ENCODE measurements at places on chromosomes 5 and 9.

GRCh38 chr5:166602271-166602670, 1689.2 kb upstream of the WWC1 start:
- DNase-seq: no peak

DNA sequence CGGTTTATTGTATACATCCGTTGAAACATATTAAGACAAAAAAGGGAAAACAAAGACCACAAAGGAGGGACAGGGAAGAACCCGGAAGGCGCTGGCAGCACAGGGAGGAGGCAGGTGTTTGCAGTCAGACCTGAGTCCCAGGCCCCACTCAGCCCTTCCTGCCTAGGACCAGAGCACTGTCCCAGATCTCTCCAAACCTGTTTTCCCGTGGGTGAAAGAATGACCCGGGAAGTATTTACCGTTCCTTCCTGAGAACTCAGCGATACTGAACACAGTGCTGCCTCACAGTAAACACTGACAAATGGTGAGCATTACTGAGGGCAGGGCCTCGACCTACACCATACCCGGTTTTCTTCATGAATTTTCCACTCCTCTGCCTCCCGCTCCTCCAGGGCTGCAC, 1.2 kb downstream of the ABO start:
- no peak for DNase-seq

- no peak for DNase-seq
Observed at GRCh38 chr5:87661784-87662566, 249.2 kb upstream of the CCNH start.

DNA sequence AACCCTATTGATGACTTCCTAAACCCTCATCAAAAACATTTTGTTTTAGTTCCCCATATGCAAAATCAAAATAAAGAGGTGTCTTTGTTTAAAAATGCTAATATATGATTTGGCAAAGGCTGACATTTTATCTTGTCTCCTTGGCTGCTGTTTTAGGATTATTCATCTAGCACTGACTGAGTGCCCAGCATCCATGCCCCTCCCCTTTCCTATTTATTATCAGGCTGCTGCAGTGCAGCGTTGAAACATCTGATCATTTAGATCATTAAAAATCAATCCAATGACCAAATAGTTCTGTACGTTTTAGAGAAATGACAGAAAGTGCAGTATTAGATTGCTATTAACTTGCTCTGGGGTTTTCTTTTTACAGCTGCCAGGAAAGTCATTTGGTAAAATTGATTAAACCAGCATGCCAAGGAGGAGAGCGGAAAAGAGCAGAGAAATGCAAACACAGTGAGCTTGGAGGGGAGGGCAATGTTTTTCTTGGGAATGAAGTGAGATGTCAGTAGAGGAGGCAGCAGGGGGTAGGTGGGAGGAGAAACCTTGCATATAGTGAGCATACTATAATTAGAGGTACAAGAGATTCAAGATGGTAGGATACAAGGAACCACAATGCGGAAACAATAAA, 286.3 kb downstream of the PDE4D start:
- DNase-seq: no peak

GRCh38 chr5:136276946-136277345, 84.0 kb upstream of the SMIM32 start:
- no peak for DNase-seq

DNA sequence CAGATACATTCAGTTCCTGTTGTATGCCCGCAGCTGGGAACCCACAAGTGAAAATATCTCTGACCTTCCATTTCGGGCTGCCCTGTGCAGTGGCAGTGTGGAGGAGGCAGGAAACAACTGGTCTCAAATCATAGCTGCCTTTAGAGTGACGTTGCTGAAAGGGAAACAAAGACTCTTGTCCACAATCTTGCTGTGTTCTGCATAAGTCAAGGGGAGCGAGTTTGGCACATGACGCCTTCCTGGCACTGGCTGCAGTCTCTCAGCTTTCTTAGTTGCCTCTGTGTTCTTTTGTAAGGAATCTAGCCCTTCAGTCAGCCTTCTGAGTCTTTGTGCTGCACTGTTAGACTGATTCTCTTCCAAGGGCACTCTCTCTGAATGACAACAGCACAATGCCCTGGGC, 24.0 kb downstream of the ADAMTS16 start:
- DNase-seq: peak; percentile 5

- DNase-seq: no peak
Observed at GRCh38 chr5:153770066-153770465, 268.6 kb downstream of the FAM114A2 start.

DNA sequence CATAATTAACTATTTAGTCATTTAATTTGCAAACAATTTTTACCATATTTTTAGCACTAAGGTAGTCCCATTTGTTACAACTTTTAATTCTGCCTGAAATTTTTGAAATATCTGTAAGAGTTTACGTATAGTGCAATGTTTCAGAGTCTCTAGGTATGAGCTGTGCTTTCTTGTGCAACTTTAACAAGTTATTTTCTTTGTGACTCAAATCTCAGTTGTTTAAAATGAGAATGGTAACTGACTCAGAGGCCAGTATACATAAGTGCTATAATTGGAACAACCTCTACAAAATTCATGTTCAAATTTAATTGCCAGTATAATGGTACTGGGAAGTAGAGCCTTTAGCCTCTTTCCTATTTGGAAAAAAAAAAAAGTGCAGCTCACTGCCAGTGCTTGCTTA, 14.2 kb upstream of the ZNF883 start:
- no peak for DNase-seq

DNA sequence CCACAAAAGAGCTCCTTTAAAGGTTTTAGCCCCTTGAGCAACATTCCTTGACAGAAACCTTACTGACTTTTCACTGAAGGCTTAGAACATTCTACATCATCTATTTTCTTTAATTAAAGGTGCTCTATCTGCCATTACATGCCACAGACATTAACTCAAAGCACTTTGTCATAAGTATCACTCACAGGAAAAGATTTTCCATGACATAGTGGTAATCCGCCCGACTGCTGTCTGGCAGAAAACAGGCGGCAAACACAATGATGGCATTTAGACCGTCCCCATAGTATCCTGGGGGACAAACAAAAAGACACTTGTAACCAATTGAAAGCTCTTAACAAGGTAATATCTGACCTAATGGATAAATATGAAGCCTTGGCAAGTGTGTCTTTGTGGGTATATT, 126.2 kb upstream of the PCA3 start:
- no peak for DNase-seq

GRCh38 chr9:112868461-112868860, 22.2 kb downstream of the SLC46A2 start:
- no peak for DNase-seq

- DNase-seq: no peak
Observed at GRCh38 chr5:6496207-6496584, 47.5 kb downstream of the UBE2QL1 start.

DNA sequence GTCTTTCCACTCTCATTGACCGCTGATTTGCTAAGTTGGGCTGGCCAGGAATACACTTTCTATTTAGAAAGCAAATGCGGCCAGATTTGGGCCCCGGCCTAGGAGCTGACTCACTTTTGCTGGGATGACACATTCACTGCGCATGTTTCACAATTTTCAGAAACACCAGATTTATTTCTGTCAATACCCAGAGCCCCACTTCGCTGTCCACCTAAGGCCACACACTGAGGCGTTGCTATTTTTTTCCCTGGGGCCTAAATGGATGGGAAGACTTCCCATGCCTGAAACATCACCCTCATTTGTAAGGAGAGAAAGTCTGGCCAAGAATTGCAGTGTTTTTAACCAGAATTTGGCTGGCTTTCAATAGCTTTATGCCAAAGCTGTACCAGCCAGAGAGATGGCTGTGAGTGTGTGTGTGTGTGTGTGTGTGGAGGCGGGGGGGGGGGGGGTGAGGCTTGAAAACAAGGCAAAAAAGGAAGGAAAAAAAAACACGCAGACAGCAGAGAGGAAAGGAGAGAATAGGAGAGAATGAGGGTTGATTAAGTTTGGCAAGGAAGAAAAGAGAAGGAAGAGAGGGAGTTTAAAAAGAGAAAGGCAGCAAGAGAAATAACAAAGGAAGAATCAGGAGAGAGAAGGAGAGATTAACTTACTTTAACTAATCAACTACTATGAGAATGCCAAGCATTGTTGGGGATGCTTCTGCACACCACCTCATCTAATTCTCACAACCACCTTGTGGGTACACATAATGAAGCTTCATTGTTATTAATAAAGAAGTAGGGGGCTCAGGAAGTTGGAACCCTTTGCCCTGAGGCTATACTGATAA, 261.4 kb upstream of the KLF4 start:
- peak; percentile 31 for DNase-seq

DNA sequence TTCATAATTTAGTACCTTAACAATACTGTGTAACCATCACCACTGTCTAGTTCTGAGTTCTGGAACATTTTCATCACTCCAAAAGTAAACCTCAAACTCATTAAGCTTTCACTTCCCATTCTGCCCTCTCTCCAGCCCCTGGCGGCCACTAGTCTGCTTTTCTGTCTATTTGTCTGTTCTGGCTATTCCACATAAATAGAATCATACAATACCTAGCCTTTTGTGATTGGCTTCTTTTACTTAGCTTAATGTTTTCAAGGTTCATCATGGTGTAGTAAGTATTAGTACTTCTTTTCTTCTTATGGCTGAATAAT, 138.7 kb downstream of the RAPGEF6 start:
- no peak for DNase-seq

GRCh38 chr5:1294206-1294834, 548 bp downstream of the TERT start:
- DNase-seq: no peak

DNA sequence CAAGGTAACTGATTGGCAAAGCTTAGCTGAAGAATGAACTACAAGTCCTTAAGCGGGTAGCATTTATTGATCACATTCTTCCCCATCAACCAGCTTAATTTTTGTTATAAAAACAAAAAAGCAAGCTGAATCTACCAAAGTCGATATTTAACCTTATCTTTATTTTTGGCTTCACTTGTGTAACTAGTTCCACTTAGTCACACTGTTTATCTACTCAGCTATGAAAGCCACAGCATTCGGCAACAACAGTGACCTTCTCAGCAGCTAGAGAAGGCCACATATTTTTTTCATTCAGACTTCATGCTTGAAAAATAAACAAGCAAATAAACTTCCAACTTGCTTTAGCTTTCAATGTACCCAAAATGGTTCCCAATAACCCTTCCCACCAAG, 69.4 kb downstream of the KLHL3 start:
- DNase-seq: no peak

DNA sequence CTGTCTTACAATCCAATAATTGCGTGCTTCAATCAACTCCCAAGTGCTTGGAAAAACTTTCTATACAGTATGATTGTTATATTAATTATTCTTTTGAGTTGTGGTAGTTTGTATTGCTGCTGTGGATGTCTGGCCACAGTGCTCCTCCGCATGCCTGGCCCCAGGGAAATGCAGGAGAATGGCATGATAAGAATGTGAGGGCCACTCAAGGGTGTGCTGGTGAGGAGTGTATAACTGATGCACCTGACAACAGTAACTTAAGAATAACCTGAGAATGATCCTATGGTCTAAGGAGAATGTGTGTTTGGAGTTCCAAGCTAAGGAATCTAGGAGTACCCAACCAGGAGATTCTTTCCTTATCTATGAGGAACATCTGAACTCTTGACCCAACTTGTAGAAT, 152.9 kb upstream of the APC start:
- no peak for DNase-seq

- DNase-seq: no peak
Observed at GRCh38 chr5:8633696-8634095, 764.7 kb downstream of the MTRR start.

DNA sequence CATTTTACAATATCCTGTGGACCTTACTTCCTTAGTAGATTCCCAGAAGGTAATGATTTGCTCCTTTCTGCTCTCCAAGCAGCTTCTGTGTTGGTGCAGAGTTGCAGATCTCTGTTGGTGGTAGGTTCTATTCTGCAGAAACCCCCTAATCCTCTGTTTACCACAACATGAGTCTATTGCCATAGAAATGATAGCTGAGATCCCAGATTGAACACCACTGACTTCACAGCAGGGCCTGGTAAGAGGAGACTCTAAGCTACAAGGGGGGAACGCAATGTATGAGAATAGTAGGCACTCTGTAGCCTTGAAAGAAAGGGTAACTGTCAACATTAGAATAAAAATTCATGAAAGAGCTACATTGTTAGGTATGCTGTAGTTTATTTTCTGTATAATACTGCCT, 59.5 kb downstream of the MUSK start:
- no peak for DNase-seq

DNA sequence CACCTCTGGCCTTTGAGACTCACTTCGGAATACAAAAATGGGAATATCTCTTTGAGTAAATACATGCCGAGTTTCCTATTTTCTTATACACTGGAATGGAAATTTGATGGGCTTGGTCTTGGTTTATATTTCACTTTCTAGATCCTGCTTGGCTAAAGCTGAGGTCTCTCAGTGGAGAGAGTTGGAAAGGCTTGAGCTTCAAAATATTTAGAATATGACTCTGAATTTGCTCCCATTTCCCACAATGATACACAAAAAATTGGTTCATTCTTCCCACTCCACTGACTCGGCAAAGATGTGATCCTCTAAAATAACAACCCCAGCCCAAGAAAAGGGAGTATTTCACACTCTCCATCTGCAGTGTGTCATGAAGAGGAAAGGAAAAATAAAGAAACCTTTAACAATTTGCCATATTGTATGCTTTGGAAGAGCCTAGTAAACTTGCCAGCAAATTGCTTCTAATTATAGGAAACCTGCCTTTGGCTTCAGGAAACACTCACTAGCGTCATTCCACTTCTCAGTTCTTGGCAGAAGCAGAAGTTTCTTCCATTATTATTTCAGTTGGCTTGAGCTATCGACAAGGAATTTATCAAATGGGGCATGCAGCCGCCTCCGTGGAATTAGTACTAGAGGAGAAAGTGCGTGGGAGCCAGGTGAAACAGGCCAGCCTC, 302.9 kb downstream of the NSG2 start:
- DNase-seq: no peak

DNA sequence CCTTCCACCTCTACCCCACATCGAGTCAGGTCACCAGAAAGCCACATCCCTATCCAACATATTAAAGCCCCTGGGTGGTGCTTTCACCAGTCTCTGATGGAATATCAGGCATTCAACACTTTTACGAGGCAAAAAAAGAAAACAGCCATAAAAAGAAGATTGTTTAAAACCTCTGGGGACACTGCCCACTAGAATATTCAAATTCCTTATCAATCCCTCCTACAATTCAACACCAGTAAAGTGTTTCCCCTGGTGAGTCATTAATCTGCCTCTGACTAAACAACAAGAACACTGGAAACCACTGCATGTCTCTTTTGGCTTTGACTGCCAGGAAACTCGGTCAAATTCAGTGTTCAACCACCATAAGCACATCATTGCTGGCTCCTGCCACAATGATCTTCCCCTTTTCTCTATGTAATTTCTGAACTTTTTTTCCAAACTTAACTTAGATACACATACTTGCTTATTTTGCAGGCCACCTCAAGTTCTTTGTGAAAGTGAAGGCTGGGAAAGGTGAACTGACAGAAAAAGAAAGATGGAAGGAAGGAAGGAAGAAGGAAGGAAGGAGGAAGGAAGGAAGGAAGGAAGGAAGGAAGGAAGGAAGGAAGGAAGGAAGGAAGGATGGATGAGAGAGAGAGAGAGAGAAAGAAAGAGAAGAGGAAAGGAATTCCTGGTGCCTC, 105.3 kb downstream of the PAX5 start:
- peak; percentile 31 for DNase-seq
